ENCODE measurements at places on chromosomes 2 and 18.

GRCh38 chr2:24909555-24910177, 10.4 kb downstream of the ADCY3 start:
- DNase-seq: no peak

DNA sequence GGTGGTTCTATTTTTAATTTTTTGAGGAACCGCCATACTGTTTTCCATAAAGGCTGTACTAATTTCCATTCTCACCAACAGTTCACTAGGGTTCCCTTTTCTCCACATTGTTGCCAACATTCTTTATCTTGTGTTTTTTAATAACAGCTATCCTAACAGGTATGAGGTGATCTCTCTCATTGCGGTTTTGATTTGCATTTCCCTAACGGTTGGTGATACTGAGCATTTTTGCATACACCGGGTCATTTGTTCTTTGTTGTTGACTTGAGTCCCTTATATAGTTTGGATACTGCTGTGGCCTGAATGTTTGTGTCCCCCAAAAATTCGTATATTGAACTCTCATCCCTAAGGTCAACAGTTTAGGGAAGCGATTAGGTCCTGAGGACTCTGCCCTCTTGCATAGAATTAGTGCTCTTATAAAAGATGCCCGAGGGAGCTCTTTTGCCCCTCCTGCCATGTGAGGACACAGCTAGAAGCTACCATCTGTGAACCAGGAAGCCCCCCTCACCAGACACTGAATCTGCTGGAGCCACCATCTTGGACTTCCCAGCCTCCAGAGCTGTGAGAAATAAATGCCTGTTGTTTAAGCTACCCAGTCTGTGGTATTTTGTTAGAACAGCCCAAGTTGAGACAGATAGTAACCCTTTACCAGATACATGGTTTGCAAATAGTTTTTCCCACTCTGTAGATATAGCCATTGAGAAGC, 4.7 kb downstream of the IMP4 start:
- no peak for DNase-seq

GRCh38 chr2:200471324-200471848, 38.5 kb downstream of the KCTD18 start:
- peak; percentile 23 for DNase-seq

DNA sequence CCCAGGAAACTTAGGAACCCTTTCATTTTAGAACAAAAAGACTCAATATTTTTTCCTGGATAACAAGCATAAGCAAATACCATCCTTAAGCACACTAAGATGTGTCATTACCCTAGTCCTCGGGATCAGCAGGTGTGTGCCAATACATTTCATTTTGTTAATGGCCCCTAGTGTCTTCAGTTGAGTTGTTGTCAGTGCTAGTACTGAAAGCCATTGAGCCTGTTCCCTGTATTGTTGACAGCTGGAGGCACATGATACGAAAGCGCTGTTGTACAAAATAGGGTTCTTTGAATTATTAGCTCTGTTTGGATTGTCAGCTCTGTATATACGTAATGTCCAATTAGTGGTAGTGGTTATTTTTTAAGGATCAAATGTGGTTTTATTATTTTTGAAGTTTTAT, 29.5 kb downstream of the VAPA start:
- DNase-seq: no peak

GRCh38 chr2:28343184-28343942, 49.3 kb upstream of the FOSL2 start:
- no peak for DNase-seq

DNA sequence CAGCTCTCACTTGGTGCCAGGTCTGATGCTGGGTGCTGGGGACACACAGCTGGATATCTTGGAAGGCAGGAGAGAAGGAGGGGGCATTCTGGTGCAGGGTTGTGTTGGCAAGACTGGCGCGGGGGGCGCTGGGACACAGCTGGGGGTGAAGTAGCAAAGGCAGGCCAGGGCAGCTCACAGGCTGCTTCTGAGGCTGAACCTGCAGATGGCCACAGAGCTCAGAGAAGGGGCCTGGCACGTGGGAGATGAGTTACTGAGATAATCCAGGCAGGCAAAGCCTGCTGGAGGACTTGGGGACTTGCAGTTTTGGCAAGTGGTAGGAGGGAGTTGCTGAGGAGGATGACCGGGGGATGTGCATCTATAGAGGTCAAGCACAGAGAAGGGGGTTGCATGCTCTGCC, 16.2 kb upstream of the DGKD start:
- no peak for DNase-seq

DNA sequence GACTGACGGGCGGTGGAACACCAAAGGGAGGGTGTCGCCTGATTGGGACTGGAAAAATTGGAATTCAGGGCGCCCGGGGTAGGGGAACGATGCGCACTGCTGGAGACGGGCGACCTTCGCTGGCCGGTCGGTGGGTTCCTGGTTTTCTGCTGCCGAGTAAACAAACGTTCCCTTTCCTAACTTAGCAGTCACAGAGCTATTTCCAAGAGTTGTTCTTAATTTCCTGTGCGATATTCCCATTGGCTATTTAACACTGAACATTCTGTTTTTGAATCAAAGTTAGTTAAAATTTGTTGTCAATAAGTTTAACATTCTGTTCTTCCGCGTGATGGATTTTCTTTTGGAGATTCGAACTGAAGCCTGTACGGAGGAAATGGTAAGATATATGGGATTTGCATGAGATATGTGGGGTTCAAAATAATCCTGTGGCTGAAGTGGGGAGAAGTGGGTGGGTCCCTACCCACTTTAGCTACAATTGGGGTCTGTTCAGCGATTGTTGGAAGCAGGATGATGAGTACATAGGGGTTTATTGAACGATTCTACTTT, 862 bp downstream of the C18orf54 start:
- peak; percentile 38 for DNase-seq

DNA sequence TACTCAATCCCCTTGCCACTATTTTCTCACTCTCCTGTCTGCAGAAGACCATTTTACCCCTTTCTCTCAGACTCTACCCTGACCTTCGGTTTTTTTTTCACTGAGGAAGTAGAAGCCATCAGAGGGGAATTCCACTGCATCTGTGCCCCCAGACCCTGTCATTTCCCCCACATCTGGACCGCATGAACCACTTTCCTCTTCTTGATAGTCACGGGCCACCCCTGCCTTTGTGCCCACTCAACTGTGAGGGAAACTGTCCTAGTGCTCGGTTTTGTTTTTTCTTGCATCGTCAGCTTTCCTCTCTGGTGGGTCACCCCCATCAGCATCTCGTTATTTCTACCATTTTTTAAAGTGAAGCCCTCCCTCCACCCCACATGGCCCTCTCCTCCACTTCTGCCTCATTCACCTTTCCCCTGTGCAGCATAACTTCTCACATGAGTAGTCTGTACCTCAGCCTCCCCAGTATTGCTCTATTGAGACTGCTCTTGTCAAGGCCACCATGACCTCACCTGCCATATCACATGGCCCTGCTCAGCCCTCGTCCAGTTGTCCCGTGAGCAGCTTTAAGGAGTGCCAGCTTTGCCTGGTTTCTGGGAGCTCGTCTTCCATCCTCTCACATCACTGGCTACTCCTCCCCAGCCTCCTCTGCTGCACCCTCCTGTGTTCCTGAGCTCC, 32.4 kb downstream of the TMEM87B start:
- no peak for DNase-seq

- no peak for DNase-seq
These were observed 294.7 kb downstream of the FBXO15 start for GRCh38 chr18:73852789-73853549.

- DNase-seq: no peak
These were observed 376.6 kb upstream of the NETO1 start for GRCh38 chr18:73244401-73244800.

DNA sequence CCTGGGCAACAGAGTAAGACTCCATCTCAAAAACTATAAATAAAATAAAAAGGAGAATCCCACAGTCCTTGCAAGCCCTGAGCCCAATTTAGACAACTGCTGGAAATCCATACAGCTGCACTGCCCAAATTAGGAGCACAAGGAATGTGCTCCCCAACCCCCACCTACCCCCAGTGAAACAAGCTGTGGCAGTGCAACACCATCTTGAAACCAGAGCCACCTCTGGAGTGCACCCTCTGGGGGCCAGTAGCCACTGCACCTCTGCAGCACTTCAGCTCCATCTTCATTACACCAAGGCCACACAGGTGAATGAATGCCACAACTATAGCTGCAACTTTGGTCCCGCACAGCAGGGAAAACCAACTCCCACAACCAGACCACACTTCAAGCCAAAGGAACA, 37.3 kb downstream of the USP34 start:
- DNase-seq: no peak

- DNase-seq: peak; percentile 4
These were observed 87.5 kb downstream of the TFCP2L1 start for GRCh38 chr2:121197369-121198091.

DNA sequence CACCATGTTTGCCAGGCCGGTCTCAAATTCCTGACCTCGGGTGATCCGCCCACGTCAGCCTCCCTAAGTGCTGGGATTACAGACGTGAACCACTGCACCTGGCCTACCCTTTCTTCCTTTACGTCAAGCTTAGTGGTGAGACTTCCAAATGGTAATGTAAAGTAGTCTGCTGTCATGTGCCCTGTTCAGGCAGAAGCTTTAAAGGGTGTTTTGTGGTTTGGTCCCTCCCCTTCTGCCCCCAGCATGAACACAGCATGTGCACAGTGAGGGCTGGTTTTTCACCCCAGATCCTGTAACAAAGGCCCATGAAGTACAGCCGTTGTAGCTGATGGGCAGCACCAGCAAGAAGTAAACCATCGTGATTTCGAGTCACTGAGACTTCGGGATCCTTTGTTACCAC, 2.7 kb upstream of the DTYMK start:
- DNase-seq: no peak
